HuH-7.5 (cell line): ENCODE measurements at places on chromosomes 6 and 20.

- DNase-seq = no peak
Measured at GRCh38 chr6:161302949-161303348, 29.1 kb upstream of the AGPAT4 start.

- DNase-seq = no peak
Measured at GRCh38 chr6:141265756-141266623, 866.7 kb upstream of the GJE1 start.

- DNase-seq = no peak
Measured at GRCh38 chr6:10837622-10837994, 731 bp downstream of the MAK start.

GRCh38 chr6:43395776-43396175, 26.3 kb upstream of the ZNF318 start:
- no peak for DNase-seq

DNA sequence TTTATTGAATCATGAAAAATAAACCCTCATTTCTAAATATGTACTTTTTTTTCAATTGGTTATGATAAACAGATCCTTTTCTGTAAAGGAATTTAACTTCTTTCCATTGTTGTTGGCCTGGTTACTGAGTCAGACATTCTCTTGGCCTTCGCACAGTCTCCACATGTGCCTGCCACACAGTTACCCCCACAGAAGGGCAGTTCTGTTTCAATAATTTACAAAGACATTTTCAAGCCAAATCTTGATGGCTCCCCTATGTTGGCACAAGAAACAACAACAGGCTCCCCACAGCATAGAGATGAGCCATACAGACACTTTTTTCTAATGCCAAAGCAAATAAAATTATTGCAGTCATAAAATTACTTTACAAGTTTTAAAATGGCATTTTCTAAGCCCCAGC, 55.6 kb upstream of the BEND6 start:
- DNase-seq = no peak

GRCh38 chr6:105069821-105070445, 109.9 kb downstream of the POPDC3 start:
- no peak for DNase-seq

DNA sequence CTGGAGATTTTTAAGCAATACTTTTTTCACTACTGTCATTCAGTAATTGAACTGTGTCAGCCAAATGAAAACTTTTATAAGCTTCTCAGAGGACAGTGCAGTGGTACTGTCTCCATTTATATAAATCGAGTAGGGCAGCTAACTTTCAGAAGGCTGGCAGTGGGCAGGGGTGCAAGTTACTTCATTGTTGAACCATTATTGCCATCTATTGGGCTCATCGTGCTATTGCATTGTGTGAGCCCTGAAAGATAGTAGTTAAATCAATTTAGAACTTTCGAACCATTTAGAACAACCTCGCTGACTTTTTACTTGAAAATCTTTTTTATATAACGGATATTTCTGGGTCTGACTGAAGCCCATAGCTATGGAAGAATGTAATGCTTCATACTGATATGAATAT, 347.8 kb upstream of the PLCB4 start:
- DNase-seq = peak; percentile 18

DNA sequence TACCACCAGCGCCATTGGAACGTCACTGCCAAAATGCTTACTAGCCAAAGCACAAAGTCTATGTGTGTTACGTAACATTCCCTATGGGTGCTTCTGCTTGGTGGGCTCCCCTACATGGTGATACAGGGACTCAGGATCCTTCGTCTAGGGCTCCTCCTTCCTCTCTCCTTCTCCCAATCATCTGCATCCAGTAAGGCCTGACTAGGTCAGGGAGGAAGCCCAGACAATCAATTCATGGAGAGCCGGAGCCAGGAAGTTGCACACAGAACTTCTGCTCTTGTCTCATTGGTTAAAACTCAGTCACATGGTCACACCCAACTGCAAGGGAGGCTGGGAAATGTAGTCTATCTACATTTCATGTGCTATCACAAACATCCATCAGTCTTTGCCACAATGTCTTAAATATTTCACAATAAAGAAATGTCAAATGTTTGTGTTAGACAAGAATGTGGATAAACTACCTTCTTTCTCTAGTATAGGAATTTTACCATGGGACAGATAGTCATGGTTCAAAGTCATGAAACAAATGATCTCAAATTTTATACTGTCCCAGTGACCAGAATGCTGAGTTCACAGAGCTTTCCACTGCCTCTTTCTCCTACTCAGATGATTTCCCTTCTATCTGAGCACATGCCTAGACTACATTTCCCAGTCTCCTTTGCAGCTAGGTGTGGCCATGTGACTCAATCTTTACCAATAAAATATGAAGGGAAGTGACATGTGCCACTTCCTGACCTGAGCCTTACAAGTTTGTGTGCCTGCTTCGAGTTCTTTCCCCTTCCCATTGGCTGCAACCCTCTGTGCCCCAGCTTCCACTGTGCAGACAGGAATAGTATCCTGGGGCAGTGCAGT, 9.3 kb upstream of the KCNK15 start:
- DNase-seq = peak; percentile 81

DNA sequence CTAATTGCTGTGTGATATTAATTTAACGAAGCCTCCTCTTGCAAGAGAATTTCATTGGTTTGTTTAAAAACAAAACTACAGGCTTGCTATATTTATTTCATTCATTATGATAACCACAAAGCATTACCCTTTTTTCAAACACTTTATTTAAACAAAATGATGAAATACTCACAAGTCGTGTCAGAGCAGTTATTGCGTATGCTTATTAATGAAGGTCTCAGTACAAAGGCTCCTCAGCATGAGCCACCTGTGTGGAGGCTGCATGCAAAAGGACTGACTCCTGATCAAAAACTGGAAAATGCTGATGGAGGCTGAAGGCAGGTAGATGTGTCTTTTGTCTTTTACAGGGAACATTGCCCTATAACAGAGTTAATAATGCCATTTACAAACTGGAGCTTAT, 130.5 kb downstream of the CRYBG1 start:
- no peak for DNase-seq

DNA sequence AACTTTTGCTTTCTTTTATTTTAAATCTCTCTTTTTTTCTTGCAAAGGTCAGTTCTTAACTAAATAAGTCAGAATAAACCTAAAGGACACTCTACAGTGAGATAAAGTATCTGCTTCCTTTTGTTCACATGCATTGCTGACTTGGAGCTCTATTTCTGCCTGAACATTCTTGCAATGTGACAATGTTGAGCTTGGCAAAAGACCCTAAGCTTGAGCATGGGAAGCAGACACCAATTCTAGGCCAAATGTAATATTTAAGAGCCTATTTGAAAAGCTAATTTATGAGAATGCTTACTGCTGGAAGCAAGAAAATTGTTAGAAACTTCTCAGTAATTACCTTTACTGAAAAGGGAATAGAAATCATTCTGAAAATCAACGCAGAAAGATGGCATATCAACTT, 556.2 kb downstream of the CBLN4 start:
- DNase-seq = no peak

DNA sequence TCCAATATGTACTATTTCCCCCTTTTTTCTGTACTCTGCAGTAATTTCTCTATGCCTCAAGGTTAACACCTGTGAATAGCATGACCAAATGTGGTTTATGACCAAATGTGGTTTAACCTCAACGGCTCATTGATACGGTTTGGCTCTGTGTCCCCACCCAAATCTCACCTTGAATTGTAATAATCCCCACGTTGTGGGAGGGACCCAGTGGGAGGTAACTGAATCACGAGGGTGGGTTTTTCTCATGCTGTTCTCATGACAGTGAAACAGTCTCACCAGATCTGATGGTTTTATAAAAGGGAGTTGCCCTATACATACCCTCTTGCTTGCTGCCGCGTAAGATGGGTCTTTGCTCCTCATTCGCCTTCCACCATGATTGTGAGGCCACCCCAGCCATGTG, 18.7 kb downstream of the DEK start:
- DNase-seq = no peak

- no peak for DNase-seq
Measured at GRCh38 chr6:130417951-130418350, 52.1 kb downstream of the TMEM200A start.

DNA sequence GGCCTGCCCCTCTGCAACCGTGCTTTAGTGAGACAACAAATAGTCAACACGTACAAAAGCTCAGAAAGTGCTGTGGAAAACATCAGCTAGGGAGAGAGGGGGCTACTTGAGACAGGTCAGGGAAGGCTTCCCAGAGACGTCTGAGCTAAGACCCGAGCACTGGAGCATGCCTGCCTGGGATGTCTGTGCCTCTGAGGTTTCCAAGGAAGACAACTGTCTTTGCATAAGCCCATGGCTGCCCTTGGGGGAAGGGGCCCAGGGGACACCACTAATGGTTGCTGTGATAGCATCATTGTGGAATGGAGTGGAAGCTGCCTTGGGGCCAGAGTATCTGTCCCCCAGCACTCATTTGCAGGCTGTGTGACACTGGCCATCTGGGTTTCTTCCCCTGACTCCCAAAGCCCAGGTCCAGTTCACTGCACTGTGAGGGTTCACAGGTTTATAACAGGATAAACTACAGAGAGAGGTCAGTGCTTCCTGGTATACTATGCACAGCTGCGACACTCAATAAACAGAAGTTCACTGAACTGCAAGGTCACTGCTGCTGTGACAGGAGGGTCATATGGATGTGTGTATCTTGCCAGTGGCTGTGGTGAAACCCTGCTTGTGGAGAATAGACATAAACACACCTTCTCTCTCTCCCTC, 1.5 kb upstream of the ARFGEF2 start:
- peak; percentile 89 for DNase-seq

- no peak for DNase-seq
Measured at GRCh38 chr6:146481527-146481926, 62.1 kb upstream of the RAB32 start.
